Right hindlimb (tissue), 1 donor: ENCODE measurements at places on chromosomes 1 and 21.

GRCh38 chr1:232558954-232559353, 71.0 kb downstream of the SIPA1L2 start:
- no peak for DNase-seq

DNA sequence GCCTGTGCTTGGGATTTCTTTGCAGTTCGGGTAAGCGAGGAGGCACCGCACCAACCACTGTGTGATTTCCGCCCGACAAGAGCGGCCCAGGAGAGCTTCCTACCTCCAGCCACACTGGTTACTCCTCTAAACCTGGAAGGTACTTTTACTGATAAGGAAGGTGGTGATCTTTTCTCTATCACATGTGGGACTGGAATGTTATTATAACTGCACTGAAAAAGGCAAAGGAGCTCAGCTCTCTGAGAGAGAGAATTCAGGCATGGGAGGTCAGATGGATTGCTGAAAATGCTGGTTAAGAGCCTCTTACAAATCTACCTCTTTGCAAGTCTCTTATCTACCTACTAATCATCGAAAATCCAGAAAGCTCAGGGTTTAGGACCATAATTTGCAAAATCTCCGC, 7.7 kb upstream of the KCNE1 start:
- no peak for DNase-seq

DNA sequence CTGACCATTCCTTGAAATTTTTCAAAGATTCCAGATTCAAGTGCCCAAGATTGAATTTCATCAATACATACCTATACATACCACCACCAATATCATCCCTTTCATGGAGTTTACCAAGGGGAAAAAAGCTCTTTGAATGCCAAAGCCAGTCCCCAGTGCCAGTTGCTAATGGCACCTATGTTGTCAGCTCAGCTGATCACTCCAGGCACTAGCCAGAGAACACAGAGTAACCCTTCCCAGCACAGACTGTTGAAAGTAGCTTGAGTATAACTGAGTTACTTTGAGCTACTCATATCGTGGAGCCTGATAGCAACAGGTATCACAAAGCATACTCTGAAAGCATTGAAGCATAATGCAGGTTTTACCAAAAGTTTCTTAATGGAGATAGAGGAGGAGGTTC, 133.9 kb upstream of the NFIA start:
- no peak for DNase-seq

DNA sequence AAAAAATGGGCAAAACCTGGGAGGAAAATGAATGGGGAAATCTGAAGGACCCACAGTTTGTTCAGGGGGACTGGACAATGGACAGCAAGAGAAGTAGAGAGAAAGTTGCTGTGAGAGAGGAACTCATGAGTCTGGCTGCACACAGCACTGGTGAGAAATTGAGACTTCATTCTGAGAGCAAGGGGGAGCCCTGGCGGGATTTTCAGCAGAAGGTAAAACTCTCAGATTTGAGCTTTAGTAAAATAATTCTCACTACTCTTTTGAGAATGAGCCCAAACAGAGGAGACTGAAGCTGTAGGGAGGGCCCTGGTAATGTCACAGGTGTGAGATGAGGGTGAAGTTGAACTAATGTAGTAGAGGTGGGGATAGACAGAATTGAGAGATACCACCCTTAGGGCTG, 438.6 kb downstream of the OMA1 start:
- no peak for DNase-seq
